NCI-H1436 treated with DMSO at 0.1 percent for 48 hours (cell line): ENCODE measurements at places on chromosomes 7 and 10.
A peak's percentile ranks its signal among the peaks of the same experiment; 100 is the strongest.

- DNase-seq, result no peak
Observed at GRCh38 chr10:35208949-35209613, 82.4 kb downstream of the CREM start.

GRCh38 chr7:83985821-83986220 lies 208.8 kb downstream of the SEMA3A start:
- DNase-seq, result no peak

DNA sequence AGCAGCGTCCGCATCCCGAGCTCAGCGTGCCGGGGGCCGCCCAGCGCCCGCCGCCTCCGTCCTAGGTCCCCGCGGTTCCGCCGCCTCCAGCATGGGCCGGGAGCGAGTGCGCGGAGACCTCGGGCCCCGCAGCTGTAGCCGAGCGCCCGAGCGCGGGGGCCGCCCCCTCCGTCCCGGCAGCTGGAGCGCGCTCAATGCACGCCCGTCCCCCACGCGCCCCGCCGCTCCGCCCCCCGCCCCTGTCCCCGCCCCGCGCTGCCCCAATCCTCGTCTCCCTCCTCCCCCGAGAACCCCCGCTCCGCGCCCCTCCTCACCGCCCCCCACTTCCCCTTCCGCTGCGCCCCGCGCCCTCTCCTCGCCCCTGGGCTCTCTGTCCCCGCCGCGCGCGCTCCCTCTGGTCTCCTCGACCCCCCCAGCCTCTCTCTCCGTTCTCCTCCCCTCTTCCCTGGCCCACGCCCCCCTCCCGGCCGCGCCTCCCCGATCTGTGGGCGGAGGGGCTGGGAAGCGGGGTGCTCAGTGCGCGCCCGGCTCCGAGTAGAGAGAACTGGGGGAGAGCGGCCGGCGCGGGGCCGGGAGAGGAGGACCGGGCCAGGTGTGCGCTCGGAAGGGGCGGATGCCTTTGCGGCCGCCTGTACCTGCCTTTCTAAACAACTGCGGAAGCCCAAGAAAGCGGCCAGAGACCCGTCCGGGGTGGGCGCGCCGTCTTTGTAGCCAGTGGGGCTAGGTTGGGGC lies at the start of gene VIPR2:
Gene VIPR2 (minus strand): TSS at position 110 of the 732 bp plus-strand sequence. CDS start 96 bp downstream, at position 14.
- no peak for DNase-seq

DNA sequence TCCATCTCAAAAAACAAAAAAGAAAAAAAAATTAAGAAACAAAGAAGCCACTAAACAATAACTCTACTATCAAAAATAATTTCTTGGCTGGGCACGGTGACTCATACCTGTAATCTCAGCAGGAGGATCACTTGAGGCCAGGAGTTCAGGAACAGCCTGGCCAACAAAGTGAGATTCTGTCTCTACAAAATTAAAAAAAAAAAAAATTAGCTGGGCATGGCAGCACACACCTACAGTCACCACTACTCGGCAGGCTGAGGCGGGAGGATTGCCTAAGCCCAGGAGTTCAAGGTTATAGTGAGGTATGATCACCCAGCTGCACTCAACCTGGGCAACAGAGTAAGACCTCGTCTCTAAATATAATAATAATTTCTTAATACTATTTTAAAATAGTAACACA lies 69.0 kb downstream of the PARD3 start:
- no peak for DNase-seq

DNA sequence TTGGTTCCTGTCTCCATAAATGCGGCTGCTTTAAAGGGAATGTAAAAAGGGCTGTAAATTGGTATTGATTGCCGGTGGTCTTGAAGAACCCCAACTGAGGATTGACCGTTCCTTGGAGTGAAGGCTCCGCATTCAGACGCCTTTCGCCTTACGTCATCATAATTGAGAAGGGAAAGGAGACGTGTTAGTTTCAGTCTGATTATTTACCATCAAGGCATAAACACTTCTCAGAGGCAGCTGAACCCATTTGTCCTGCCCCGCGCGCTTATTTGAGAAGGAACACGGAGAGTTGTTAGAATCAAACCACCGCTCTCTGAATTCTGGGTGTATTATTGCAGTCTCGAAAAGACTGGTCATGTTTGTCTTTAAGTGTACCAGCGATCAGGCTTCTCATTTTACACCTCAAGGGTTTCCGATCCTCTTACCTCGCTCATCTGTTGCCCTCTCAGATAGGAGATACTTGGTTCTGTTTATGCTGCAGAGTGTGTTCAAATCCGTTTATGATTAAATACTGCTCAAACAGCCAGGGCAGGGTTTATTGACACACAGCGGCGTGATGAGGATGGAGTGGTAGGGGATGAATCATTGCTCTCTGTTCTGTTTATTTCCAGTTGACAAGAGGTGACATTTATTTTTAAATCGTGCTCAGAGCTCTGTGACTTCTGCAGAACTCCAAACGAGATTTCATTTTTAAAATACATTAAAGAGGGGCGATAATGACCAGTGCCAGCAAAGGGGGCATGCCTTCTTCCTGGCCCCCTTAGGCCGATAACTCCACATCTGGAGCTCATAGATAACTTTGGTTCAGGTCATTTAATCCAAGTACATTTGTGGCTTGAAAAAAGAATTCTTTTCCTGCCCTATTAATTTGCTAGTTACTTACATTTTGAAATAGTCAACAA lies 30.4 kb downstream of the FOXK1 start:
- peak; percentile 31 for DNase-seq

- no peak for DNase-seq
Observed at GRCh38 chr7:39683216-39683845, 60.0 kb downstream of the RALA start.

DNA sequence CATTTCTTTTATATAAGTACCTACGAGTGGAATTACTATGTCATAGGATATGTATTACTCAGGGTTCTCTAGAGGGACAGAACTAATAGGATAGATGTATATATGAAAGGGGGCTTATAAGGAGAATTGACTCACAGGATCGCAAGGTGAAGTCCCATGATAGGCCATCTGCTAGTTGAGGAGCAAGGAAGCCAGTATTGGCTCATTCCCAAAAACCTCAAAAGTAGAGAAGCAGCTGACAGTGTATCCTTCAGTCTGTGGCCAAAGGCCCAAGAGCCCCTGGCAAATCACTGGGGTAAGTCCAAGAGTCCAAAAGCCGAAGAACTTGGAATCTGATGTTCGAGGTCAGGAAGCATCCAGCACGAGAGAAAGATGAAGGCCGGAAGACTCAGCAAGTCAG lies 59.8 kb downstream of the GALNT17 start:
- DNase-seq, result no peak

DNA sequence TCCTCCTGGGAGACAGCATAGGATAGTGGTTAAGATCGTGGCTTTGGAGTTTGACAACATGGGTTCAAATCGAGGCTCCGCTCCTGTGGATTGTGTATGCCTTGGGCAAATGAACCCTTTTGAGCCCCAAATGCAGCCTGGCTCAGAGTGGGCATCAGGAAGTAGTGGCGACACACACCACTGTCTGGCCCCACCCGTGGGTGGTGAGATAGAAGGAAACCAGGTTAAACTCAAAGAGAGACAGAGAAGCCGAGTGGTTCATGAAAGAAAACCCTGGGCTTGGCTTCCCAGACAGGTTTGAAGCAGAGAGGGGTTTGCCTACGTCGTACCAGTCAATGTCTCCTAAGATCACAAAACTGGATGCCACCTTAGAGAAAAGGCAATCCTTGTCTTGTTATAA lies 57.7 kb downstream of the PRTFDC1 start:
- no peak for DNase-seq

DNA sequence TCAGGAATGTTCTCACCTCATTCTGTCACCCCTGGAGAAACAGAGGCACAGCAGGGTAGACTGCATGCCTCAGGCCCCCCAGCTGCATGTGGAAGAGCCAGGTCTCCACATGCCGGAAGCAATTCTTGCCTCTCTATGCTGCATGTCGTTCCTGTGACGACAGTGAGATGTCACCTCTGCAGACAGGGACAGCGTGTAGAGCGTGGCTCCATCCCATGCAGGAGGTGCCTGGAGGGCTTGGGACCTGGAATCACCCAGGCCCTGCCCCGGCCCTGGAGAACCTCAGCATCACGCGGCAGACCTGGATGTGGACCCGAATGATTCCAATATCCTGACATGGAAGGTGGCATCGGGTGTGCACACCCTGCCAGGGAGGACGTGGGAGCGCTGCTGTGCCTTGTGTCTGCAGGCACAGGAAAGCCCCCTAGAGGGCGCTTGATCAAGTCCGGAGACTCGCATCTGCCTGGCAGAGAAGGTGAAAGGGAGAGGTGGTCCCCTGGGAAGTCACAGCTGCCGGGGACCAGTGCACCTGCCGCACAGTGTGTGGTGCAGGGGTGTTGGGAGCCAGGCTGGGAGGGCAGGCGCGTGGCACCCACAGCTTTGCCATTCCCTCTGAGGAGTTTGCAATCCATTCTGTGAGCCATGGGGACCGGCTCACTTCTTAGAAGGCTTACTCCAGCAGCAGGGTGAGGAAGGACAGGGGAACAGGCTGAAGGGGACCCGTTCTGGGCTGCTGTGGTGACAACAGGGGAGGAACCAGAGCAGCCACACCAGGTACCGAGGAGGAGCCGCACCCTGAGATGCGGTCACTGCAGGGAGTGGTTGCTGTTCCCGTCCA lies 45.3 kb upstream of the EN2 start:
- DNase-seq, result no peak

DNA sequence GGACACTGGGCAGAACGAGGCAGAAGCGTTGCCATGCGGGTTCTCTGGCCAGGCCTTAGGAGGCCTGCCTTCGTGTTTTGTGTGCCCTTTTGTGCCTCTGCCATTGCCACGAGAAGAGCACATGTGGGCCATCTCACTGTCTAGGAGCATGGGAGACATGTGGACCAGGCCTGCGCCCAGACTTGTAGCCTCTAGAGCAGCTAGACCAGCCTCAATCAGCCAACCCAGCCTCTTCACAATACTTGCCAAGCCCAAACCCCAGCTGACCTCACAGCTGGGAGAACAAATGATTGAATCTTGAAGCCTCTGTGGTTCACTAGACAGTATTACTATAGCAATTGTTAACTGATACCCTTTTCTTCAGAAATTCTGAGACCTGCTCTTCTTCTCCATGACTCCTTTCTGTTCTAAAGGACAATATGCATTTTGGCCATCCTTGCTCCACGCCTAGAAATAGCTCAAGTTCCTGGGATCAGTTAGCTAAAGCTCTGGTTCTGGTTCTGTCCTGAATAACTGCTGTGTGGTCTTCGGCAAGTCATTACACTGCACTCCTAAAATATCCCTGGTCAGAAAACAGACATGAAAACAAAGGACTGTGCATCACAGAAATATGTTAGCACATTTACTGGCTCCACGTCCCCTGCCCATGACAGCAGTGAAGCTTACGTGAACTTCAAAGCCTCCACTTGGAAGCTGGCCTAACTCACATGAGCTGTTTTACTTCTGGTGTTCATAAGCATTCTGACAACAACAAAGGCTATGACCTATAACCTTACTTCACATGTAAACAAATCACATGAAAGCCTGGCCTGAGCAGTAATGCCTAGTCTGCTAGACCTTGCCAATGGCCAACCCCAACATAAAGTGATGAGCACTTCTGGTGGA lies 72.3 kb upstream of the MKRN1 start:
- DNase-seq, result no peak

DNA sequence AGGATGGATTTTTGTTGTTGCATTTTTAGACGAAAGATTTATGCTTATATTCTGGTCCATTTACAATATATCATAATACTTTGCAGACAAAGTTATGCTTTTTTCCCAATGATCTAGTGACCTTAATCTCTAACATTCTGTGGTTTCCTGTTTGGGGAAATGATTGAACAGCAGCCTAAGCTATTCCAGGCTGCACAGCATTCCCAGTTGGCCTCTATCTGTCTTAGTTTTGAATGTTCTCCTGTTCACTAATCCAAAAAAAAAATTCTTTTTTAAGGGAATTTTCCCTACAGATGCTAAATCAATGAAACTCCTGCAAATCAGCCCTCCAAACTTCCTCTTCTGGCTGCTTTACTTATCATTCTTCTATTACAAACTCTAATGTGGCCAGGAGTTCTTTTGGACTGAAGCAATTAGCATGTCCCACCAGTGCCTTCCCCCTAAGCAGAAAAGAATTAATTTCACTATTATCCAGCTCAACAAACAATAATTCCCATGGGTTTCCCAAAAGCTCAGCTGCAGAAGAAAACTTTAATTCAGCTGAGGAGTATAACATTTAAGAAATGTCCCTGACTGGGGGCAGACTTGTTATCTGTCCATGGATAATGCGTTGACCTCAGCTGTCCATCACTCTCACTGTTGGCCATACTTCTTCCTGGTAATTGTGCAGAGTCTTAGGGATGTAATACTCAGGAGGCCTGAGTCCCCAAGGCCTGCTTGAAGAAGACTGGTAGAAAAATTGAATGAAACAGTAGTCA lies 81.9 kb upstream of the TRIL start:
- DNase-seq, result no peak

DNA sequence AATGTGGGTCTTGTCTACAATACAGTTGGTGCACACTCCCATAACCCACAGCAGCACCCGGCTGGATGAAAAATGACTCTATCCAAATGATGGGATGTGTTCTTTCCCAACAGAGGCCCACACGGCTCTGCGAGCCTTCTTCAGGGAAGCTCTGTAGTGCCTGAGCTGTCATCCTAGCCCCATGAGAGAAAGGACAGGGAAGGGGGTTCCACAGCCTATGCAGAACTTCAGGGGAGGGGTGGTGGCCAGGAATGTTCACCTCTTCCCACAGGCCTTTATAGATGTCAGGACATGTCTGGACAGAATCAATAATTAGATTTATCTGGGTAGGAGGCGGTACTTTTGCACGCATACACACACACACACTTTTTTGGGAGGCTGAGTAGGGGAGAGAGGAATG lies 109.0 kb downstream of the JCAD start:
- DNase-seq, result no peak

DNA sequence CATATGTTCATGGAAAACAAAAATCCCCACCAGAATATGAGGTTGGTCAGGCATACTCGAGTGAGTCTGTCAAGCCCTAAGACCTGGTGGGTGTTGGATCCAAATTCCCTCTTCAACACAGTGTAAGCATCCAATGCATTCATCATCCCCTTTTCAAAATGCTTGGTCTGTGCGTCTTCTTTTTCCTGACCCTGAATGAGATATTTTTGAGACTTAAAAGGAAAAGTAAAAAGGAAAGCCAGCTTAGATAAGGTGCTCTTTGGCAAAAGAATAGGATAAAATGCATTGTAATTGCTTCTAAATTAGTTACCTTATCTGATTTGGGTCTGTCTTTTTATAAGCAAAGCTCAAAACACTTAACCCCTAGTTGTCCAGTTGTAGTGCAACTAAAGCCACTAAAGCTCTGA lies 331.5 kb downstream of the PTEN start:
- DNase-seq, result no peak

DNA sequence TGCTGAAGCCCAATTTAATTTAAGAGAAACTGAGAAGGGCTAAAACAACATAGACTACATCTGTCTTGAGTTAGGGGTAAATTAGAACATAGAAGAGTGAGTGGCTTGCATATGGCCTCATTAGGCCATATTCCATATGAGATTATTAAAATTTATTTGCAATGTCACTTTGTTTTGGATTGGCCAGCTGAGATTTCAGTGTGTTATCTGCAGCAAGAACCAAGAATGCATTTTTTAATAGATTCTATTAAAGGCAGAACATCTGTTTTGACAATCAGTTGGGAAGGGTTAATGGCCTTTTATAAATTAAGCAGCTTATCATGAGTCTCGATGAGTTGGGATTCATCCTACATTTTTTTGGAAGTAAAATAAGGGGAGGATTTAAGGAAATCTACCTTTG lies 236.2 kb downstream of the DGKB start:
- DNase-seq, result no peak

- DNase-seq, result no peak
Observed at GRCh38 chr10:87085537-87085936, 9.1 kb downstream of the GLUD1 start.
